ENCODE measurements at places on chromosomes 11 and 22.

DNA sequence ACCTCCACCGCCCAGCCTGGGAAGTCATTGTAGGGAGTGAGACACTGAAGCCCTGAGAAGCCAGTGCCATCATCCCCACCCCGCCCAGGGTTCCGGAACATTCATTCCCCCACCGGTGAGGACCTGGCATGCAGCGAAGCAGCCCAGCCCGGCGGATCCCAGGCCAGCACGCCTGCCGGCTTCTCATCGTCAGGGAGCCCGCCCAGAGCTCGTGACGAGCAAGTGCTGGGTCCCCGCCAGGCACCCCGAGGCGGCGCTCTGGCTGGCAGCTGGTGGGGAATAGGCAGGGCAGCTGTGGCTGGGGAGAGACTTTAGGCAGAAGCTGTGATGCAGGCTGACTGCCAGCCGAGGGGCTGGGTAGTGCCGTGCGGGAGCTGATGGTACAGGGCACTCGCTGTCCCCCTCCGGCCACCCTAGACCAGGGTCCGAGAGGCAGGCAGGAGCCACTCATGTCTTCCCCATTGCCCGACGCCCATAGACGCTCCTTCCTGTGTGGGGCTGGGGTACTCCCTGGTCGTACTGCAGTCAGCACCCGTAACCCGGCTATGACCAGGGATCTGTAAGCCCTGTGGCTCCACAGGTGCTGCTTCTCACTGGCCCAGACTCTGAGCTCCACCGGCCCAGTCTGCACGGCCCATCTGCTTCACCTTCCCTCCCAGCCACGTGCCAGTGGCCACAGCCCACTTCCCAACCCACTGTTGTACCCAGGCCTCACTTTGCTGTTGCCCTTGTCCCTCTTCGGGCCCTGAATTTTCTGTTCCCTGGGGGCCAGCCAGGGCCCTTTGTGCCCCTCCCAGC lies 24.5 kb upstream of the CABP7 start:
- DNase-seq, result no peak

DNA sequence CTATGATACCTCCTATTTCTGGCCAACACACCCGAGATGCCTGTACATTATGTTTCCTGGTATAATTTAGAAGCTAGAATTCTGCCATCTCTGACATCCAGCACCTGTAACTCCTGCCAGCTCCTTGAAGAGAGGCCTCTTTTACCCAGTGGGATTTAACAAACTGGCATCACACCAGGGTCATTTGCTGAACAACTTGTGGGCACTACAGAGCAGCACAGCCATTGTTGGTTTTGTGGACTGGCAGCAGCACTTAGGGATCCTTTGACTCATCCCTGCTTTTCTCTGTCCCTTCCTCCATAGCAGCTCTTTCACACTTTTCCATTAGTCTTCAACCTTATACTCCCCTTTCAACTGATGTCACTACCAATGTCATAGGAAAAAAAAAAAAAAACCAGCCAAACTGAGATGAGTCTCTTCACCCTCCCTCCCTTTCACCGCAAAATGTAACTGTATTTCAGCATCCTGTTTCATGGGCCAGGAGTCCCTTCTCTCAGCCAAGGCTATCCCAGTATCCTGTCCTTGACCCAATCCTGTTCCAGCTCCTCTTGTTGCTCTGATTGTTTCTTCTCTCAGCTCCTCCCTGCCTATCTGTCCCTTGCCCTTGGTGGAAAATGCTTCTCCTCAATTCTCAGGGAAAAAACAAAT lies 68.7 kb downstream of the PPFIBP2 start:
- no peak for DNase-seq

DNA sequence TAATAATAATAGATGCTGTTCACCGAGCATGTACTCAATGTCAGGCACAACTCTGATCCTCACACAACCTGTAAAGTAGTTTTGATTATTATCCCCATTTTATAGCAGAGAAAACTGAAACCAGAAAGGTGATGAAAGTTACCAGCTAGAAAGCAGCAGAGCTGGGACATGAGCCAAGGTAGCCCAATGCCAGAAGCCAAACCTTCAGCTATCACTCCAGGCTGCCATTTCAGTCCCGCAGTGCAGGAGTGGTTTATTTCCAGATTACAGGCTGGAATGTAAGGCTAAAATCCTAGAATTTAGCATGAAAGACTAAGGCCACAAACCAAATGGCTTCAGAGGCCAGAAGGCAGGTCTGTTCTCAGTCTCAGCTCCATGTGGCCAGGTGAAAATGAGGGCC lies 108.8 kb downstream of the TENM4 start:
- no peak for DNase-seq

DNA sequence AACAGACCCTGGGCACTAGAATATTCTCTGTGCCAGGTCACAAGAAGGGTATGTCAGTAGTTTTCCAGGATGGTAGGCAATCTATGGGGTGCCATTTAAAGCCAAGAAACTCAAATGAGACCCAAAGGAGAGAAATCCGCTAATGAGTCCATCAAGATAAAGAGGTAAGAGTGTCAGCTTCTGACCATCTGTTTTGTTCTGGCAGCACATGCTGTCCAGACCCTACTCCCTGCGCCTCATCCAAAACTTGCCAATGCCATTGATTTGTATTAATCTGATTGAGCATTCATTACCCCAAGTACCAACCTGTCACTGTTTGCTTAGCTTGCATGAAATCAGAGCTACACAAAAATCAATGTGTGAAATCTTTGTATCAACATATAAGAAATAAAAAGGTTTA lies 229.0 kb downstream of the BLID start:
- no peak for DNase-seq

DNA sequence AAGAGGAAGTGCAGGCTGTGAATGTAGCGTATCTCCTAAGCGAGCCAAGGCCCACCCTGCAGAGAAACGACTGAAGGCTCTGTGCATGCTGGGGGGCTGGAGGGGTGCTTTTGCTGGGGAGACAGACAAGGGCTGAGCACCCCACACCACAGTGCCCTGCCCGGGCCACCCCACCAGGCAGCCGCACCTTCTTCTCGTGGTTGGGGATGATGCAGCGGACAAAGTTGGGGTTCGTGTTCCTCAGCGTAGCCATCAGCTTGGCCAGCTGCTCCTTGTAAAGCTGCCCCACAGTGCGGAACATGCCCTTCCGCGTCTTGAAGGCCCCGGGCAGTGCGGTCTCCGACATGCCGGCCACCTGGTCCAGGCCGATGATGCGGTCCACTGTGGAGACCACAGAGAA lies 53.3 kb downstream of the APOL1 start:
- DNase-seq, result no peak

GRCh38 chr11:107438148-107438547 lies 19.5 kb downstream of the CWF19L2 start:
- no peak for DNase-seq

GRCh38 chr11:83520849-83521248 lies 234.7 kb upstream of the CCDC90B start:
- DNase-seq, result no peak

- DNase-seq, result no peak
Observed at GRCh38 chr11:114308689-114309089, 12.5 kb downstream of the NNMT start.

DNA sequence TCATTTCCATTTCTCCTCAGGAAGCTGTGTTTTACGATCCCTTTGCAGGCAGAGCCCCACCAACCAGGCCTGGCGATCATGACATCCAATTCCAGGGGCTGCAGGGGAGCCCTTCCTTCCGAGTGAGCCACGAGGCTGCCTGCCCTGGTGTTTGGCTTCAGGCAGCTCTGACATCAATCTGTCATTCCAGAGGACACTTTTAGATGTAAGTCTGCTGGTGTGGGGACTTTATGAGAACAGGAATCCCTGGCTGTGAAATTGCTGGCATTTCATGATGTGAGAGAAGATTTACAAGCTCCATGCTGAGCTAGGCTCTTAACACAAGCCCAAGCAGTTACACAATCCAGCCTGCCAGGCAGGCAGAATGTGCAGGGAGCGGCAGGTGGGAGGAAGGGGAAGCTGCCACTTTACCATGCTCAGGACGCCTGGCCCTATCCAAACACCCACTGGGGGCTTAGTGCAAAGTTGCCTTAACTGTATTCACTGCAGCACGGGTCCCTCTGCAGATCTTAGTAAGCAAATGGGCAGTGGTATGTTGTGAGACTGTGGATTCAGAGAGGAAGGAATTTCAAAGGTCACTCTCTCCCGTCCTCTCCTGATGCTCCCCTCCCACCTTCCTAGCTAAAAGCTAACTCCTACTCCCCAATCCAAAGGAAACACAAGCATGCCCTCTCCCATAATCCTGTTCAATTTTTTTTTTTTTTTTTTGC lies 43.4 kb upstream of the MICAL2 start:
- peak; percentile 43 for DNase-seq

GRCh38 chr11:128188346-128189004 lies 398.9 kb downstream of the ETS1 start:
- DNase-seq, result no peak

Measured in SJCRH30 (cell line).